ENCODE measurements at places on chromosomes 1 and 21. TPM values are rescaled to one million over a fixed set of nuclear protein-coding genes. Genes with fewer than 3 reads are reported as not detected.

- peaks cover 2% of the 10 kb centered on the region for H3K36me3 ChIP-seq
- no peak overlapping the region for H3K4me3 ChIP-seq
- H3K4me1 ChIP-seq, result no peaks in the 10 kb centered on the region
- no peaks in the 10 kb centered on the region for H3K27me3 ChIP-seq
- DNase-seq, result no peak
- H3K27ac ChIP-seq, result no peak overlapping the region
Observed at GRCh38 chr1:168301664-168302320, 21.1 kb downstream of the TBX19 start.

The LY9 gene
- total RNA-seq, result 4.8 TPM

- peak; percentile 76 for DNase-seq
- H3K4me1 ChIP-seq, result peaks cover 5% of the 10 kb centered on the region
- H3K36me3 ChIP-seq, result no peaks in the 10 kb centered on the region
- H3K27me3 ChIP-seq, result peaks cover 2% of the 10 kb centered on the region
Observed at GRCh38 chr1:223531742-223532341, 133.7 kb downstream of the CAPN8 start.

GRCh38 chr1:19124273-19124672, 85.8 kb downstream of the UBR4 start:
- peaks cover 75% of the 10 kb centered on the region for H3K36me3 ChIP-seq
- peak; percentile 23 for DNase-seq
- peak overlapping the region; percentile 35 for H3K27ac ChIP-seq

The RHOU gene
- total RNA-seq, result 0.57 TPM

DNA sequence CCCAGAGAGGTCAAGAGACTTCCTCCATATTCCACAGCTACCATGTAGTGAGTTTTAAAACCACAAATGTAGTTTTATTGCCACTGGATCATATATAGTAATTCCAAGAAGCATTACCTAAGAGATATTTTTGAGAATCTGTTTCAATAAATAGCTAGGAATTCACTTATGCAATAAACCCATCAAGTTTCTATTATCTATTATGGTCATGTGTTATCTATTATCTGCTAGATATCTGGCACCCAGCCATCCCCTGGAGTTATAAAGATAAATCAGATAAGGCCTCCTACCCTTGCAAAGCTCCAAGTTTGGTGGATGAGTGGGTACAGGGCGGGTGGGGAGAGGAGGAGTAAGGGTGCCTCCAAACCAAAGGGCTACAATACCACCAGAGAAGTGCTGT, 10.3 kb upstream of the VWA5B1 start:
- H3K27ac ChIP-seq, result no peak overlapping the region
- H3K27me3 ChIP-seq, result peaks cover 34% of the 10 kb centered on the region
- no peak for DNase-seq
- no peaks in the 10 kb centered on the region for H3K36me3 ChIP-seq
- no peaks in the 10 kb centered on the region for H3K4me1 ChIP-seq
- no peak overlapping the region for H3K4me3 ChIP-seq

The GBP1 gene
- 67.9 TPM for total RNA-seq

- DNase-seq, result no peak
- no peaks in the 10 kb centered on the region for H3K27me3 ChIP-seq
- no peak overlapping the region for H3K4me3 ChIP-seq
- H3K4me1 ChIP-seq, result no peaks in the 10 kb centered on the region
Observed at GRCh38 chr1:21896652-21897532, 40.2 kb downstream of the HSPG2 start.
